ENCODE measurements at places on chromosomes 1 and 21.

GRCh38 chr1:222792744-222793143, 22.1 kb upstream of the DISP1 start:
- peak; percentile 48 for DNase-seq

- DNase-seq, result peak; percentile 97
Measured at GRCh38 chr1:156728599-156729462, at the start of gene ISG20L2. Gene ISG20L2 (minus strand): TSS chr1:156728766. CDS start chr1:156727652, 1,114 bp downstream.

- DNase-seq, result no peak
Measured at GRCh38 chr1:108585313-108585712, 25.4 kb downstream of the EEIG2 start.

DNA sequence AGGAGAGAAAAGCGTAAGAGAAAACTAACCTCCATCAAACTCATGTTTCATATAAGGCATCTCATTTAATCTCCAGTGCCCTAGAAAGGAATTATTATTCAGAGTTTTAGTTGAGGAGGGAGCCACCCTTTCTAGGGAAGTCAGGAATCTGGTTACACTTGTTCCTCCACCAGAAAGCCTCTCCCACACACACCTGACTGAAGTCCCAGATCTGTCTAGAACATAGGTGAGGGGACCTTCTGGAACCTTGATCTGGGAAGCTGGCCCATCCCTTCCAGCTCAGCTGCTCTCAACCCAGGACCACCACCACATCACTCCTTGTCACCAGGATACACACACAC, 1.9 kb upstream of the DENND2D start:
- DNase-seq, result no peak

DNA sequence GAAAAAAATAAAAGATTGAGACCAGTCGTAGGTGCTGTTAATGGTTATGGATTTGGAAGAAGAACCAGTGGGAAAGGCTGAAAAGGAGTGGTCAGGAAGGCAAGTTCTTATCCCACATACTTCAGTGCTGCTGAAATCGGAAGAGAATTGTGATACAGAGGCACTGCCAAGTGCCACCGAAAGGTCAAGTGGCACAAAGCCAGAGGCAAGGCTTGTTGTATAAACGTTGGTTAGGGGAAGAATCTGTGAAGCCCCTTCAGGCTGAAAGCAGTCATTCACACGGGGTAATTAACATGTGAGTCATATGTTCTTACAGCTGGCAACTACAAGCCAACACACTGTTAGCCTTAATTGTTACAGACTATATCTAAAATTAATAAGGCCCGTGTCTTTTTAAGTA, 48.8 kb downstream of the ZBTB40 start:
- DNase-seq, result no peak

- no peak for DNase-seq
Measured at GRCh38 chr1:204711103-204711946, 25.8 kb upstream of the LRRN2 start.

GRCh38 chr1:98360864-98361263, 300.7 kb upstream of the SNX7 start:
- no peak for DNase-seq

- peak; percentile 86 for DNase-seq
Measured at GRCh38 chr21:44845418-44846223, 27.8 kb upstream of the SUMO3 start.

DNA sequence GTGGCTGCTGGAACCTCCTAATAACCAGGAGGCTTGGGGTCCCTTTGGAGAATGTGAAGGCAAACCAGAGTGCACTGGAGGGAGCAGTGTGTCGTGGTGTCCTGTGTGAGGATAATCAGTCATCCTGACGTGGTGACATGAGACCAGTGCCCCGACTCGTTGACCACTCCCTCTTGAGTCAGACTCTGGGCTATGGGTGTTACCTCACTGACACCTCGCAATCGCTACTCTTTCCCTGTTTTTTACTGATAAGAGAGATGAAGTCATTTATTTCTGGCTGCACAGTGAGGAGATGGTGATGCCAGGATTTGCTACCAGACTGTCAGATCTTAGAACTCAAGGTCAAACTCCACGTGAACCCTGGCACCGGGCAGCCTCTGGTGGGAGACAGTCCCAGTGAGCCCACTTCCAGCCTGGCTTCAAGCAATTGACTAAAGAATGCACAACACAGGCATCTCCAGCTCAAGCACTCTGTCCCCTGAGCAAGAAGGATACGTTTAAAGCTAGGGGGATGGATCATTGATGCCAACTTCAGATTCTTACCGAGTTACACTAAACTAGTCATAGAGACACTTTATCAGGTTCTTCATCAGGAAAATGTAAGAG, 30.3 kb downstream of the UBASH3A start:
- no peak for DNase-seq

- DNase-seq, result no peak
Measured at GRCh38 chr1:4830707-4831106, 176.3 kb downstream of the AJAP1 start.

DNA sequence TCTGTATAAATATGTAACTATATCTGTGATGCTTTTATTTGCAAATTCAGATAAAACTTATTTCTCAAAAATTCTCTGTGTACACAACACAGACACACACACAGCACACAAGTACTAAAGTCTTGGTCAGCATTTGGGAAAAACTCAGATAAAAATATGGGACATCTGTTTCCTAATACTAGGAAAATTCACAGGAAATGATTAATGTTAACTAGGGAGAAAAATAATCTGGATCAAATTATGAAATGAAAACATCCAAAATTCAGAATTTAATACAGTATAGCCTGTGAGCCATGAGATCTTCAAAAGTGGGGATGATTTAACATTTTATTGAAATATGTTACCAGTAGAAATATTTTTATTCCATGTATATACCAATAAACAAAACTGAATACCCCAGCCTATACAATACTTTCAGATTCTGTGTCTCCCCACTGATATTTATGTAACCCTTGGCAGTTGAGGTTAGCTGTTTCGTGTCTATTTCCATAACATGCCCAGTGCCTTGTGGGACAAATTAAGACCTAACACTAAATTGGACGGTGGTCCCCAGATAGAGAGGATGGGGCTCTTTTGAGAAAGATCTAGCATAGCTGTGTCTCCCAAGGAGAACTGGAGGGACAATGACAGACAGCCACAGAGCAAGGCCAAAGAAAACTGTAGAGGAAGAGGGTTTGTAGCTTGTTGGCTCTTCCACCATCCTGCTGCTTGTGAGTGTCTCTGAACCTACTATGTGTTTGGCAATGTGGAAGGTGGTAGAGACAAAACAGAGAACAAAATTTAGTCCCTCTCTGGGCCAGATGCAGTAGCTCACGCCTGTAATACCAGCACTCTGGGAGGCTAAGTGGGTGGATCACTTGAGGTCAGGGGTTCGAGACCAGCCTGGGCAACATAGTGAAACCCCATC, 47.2 kb downstream of the GNG12 start:
- DNase-seq, result no peak

DNA sequence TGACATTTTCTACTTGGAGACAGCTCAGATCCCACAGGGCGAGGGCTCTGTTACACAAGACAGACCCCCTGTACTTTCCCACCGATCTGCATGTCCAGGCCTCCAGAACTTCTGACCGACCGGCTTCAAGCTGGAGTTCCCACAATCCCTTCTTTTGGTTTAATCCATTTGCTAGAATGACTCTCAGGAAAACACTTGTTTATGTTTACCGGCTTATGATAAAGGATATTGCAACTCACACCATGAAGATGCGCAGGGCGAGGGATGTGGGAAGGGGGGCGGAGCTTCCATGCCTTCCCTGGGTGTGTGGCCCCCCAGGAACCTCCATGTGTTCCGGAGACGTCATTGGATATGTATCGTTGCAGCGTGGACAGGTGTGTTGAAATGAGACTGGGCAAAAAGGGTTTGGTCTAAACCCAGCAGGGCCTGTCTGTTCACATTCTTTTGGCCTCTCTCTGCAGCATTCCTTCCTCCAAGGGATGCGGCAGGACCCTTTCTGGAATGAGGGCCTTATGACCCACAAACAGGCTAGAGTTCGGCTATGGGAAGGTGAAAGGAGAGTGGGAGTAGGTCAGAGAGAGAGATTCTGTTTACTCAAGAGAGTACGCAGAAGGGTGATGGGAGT, 7.5 kb upstream of the IGSF5 start:
- no peak for DNase-seq

GRCh38 chr1:245771511-245772281, 616.9 kb downstream of the KIF26B start:
- no peak for DNase-seq

DNA sequence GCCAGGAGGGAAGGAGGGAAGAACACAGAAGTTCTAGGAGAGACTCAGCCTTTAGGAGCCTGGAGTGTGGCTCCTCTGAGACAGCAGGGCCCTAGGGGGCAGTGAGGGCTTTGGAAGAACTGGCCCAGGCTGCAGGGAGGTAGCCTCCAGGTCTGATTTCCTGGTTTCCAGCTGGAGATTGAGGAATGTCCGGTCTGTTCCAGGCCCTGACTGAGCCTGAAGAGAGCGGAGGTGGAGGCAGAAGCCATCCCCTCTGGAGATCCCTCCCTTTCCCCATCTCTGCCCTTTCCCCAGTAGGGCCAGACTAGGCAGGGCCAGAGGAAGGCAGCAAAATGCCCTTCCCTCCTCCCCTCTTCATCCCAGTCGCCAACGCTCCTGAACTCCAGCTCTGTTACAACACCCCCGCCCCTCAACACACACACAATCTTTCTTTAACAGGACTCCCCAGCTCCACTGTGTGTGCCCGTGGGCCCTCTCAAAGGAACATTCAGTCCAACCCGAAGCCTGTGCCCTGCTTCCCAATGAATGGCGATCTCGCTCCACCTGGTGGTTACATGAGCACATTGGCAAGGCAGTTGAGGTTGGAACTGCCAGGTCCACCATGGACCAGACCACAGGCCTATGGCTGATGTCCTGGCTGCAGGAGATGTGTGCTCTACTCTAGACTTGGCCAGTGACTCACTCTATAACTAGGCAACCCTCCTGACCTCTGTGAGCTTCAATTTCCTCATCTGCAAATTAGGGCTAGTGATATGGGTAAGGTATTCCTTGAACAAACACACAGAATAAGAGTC, 32.0 kb downstream of the MAP7D1 start:
- DNase-seq, result peak; percentile 84

- DNase-seq, result peak; percentile 52
Measured at GRCh38 chr1:156602557-156602993, 1.3 kb upstream of the GPATCH4 start.

GRCh38 chr1:241939798-241940197, 17.8 kb upstream of the BECN2 start:
- DNase-seq, result no peak

- DNase-seq, result peak; percentile 78
Measured at GRCh38 chr1:231626951-231627614, 493 bp downstream of the DISC1 start.

DNA sequence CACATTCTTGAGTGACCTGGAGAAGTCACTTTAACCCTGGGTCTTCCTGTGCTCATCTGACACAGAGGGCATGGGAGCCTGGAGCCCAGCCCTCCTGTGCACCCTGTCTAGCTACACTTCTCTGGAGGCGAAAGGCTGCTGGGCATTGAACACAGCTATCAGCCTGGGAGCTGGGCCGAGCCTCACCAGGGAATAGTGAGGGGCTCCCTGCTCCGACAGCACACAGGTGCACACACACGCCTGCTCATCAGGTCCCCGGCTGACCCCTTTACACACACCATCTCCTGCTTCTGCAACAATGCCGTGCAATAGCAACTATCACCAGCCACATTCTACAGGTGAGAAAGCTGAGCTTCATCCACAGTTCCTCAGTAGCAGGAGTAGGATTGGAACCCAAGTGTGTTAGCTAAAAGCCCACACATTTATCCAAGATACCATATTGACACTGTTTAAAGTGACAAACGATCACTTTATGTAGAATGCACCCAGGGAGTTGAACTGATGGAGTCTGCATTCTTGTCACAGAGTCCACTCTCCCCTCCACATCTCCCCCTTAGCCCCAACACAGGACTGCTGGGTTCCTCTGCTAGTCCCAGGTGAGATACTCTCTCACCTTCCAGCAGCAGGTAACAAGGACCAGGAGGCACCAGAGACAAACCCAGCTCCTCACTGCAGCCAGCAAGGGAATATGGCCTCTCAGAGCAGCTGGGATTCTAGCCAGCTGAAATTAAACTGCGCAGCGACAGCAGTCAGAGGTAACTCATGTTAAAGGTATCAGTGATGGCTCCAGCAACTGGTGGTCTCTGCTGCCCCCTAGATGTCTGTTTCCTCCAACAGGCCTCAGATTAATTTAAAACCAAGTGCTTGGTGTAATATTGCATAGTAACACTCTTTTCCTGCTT, 18.3 kb upstream of the CAPN8 start:
- DNase-seq, result peak; percentile 59

Data from KBM-7 (cell line).